Activated CD4-positive, CD25-positive, alpha-beta regulatory T cell treated with anti-CD3 and anti-CD28 coated beads, Interleukin-2, amount 50 U/mL, for 16 hours (primary cell): ENCODE measurements at places on chromosomes 3 and 15.

- DNase-seq: no peak
These were observed 233.2 kb upstream of the CMC1 start for GRCh38 chr3:28008235-28008634.

- no peak for DNase-seq
These were observed 45.3 kb upstream of the NEDD4 start for GRCh38 chr15:56038707-56039106.

- no peak for DNase-seq
These were observed 109.9 kb downstream of the IQSEC1 start for GRCh38 chr3:12963231-12963896.

- DNase-seq: no peak
These were observed 47.8 kb upstream of the P2RY1 start for GRCh38 chr3:152786977-152787681.

GRCh38 chr3:190051641-190052040, 69.1 kb downstream of the P3H2 start:
- no peak for DNase-seq

DNA sequence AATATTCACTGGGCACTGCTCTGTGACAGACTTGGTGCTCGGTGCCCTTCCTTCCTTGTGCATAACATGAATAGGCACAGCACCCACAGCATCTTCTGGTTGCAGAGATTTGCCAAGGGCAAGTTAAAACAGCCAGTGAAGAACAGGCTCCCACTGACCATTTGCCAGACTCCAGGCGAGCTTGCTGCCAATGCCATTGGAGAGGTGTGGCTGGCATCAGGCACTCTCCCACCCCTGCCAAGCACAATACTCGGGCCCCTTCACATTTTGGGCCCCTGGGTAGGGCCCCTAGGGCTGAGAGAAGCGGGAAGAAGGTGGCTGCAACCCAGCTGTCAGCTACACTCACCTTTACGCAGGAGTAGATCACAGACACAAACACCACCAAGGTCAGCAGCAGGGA, 112.1 kb downstream of the SEC22A start:
- DNase-seq: no peak

DNA sequence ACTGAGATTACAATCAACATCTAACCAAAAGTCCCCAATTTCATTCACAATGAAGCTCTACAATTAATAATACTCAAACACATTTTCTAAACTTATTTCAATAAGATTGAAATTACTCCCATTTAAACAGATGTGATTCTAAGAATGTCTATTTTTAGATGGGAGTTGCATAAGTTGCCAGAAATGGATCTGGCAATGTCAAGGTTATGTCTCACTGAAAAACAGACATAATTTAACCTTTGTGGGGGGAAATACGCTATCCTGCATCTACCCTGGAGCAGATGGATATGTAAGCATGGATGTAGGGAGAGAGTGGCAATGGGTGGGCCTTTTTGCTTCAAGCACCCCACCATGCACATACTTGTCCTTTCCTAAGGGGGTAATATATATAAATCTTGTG, 6.7 kb upstream of the EIF1B start:
- DNase-seq: no peak

DNA sequence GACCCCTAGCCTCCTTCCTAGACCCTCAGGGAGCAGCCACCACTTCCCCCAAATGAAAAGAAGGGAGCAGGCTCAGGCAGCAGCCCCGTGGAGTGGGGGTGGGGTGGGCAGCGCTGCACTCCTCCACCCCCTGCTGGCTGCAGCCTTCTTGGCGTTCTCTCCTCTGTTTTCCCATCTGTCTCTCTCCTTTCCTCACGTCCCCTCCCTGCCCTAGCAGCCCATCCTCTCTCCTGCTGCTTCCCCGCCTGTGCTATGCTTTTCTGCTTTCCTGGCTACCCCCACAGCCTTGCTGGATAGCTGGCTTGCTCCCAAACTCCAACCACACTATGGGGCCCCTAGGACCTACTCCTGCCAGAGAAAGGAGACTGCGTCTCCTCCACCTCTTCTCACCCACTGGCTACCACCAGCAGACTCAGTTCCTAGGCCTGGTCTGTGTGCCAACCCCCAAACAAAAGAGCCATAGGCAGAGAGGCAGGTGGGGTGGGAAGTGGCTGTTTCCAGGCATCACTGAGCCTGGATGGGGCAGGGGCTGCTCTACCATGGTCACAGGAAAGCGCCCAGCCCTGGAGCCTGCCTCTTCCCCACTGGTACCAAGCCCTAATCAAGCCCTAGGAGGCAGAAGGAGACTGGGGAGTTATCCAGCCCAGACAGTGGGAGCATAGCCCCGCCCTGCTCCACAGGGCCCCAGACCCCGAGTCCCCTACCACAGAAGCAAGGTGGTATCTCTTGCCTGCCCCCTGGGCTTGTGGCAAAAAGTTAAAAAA, 3.4 kb upstream of the DISP2 start:
- no peak for DNase-seq

GRCh38 chr3:111668888-111669488, 73.8 kb upstream of the ZBED2 start:
- no peak for DNase-seq

GRCh38 chr3:49602049-49602554, 47.8 kb downstream of the BSN start:
- no peak for DNase-seq

- no peak for DNase-seq
These were observed 1039.2 kb downstream of the ROBO1 start for GRCh38 chr3:78728406-78729145.

- DNase-seq: no peak
These were observed 37.3 kb downstream of the RFT1 start for GRCh38 chr3:53092942-53093341.

DNA sequence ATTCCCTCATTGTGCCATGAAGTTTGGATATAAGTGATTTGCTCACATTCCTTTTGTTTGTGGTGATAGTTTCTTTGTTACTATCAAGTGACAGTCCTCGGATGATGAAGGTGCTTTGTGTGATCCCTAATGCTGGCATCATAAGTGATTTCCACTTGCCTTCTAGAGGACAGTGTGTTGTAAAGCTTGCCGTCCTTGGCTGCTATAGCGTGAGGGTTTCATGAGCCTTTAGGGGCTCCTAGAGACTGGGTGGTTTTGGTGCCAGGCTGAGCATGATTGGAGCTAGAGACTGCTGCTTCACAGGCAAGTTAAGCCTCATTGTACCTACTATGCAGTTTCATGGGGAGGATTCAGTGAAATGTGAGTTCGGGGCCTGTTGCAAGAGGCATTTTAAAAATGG, 12.4 kb downstream of the SNRK start:
- DNase-seq: no peak

DNA sequence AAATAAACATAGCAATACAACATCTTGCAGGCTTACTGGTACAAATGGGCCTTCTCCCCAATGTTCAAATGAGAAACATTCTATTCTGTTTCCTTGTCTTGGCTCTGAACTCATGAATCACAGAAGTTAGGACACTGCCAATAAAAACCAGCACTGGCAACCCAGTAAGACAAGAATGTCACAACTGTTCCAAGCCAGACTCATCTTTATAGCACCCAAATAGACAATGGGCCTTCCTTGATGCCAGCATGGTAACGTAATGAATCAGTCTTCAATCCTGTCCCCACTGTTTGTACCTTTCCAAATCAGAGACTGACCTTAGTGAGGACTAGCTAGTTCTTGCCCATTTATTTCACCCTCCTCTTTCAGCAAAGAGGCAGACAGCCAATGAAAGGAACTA, 14.1 kb upstream of the RPS17 start:
- DNase-seq: no peak

- no peak for DNase-seq
These were observed 3.9 kb downstream of the TOMM70 start for GRCh38 chr3:100396967-100397366.

GRCh38 chr3:129947538-129948240, 26.8 kb upstream of the TRH start:
- no peak for DNase-seq
